ENCODE measurements at places on chromosomes 7 and 10.

DNA sequence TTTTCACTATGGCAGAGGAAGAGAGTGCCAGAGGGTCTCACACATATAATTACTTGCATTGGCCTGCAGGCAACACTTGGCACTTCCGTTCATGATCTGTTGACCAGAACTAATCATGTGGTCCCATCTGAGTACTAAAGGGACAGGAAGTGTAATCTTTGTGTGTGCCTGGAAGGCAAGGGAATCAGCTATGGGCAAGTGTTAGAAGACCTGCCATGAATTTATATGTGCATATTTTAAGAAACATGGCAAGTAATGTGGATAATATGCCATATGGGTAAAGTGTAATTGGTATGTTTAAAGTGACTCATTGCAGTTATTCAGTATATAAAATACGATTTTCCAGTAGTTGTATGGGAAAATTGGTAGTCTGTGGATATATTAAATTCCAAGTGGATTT lies 46.1 kb downstream of the CCSER2 start:
- no peak for DNase-seq

DNA sequence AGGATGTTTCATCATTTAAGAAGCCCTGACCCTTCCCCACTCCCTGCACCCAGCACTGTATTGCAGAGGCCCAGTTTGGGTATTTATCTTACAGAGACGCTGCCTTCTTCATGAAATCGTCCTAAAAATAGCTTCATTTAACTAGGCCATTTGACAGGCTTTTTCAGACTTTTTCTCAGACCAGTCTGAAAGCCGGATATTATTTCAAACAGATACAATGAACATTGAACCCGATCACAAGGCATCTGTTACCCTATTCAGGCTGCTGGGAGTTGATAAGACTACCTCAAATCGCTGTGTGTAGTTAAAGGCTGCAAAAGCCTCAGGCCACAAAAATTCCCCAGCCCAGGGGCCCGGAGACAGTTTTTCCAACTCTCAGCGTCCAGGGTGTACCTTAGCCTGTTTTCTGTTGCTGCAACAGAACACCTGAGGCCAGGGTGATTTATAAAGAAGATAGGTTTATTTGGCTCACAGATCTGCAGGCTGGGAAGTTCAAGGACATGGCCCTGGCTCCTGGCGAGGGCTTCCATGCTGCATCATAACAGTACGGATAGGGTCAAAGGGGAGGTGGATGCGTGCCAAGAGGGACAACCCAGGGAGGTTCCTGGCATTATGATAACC lies 130.7 kb upstream of the SH2B2 start:
- no peak for DNase-seq

DNA sequence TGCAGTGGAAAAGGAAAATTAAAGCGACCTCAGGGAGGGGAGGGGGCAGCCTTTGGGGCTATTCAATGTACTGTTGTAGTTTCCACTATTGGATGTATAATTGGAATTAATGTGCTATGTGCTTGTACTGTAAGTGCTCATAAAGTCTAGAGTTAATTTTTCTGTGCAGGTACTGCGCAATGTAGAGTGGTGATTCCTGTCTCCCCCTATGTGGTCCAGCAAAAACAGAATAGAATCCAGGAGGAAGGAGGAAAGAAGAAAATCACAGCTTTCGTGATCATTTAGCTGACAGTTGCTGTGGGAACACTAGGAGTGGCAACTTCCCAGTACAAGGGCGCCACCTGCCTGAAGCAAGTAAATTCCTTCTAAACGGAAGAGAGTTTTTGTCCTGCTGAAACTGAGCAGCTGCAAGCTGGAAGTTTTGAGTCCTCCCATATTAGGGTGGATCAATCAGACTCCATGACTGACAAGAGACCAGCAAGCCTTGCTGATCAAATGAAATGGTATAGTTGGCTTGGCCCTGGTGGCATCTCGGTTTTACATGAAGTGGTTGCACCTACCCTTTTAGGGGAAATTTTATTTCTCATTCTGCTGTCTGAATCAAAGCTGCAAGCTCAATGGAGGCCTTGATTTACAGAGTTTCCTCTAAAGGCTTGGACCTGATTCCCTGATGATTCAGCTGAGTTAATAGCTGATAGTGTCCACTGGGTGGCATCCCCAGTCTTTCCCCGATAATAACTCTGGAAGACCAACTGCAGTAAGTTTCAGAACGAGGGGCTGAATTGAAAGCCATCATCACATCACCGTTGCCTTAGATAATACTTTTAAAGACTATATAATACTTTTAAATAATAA lies 299.8 kb downstream of the HGF start:
- DNase-seq: peak; percentile 19

DNA sequence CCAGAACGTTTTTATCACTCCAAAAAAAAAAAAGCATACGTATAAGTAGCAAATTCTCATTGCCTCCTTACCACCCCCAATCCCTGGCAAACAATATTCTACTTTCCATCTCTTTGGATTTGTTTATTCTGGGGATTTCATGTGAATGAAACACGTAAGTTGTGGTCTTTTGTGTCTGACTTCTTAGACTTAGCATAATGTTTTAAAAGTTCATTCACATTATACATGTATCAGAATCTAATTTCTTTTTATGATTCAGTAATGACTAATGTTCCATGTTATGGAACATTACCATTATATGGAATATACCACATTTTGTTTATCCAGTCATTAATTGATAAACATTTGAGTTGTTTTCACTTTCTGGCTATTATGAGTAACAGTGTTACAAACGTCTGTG lies 12.5 kb upstream of the KLHL7 start:
- DNase-seq: no peak

DNA sequence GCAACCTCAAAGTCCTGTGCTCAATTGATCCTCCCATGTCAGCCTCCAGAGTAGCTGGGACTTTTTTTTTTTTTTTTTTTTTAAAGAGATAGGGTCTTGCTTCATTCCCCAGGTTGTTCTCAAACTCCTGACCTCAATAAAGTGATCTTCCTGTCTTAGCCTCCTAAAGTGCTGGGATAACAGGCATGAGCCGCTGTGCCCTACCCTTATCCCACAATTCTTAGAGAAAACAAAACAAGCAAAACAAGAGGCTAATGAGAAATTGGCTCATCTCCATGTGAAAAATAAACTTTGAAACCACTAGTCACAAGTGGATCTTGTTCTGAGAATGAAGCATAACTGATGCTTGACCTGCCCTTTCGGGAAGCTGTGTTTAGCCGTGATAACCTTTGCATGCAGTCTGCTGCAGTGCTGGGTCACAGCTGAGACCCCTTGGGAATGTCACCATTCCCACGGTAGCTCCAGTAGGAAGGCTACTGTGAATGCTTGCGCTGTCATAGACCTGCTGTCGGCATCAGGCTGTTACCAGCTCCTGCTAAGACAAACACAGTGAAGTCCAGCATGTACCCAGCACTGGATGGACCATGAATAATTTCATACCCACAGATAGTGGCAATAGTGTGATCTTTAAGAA lies 290.7 kb upstream of the KIAA1217 start:
- DNase-seq: no peak

GRCh38 chr10:102650655-102651454 lies 6.6 kb downstream of the TRIM8 start:
- no peak for DNase-seq

DNA sequence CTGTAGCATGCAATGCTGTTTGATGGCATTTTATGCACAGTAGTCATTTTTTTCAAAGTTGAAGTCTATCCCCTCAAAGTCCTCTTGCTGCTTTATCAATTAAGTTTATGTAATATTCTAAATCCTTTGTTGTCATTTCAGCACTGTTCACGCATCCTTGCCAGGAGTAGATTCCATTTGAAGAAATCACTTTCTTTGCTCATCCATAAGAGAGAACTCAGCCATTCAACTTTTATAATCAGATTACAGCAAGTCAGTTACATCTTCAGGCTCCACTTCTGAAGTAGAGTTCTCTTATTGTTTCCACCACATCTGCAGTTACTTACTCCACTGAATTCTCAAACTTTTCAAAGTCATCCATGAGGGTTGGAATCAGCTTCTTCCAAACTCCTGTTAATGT lies 32.3 kb downstream of the SDHAF3 start:
- no peak for DNase-seq

DNA sequence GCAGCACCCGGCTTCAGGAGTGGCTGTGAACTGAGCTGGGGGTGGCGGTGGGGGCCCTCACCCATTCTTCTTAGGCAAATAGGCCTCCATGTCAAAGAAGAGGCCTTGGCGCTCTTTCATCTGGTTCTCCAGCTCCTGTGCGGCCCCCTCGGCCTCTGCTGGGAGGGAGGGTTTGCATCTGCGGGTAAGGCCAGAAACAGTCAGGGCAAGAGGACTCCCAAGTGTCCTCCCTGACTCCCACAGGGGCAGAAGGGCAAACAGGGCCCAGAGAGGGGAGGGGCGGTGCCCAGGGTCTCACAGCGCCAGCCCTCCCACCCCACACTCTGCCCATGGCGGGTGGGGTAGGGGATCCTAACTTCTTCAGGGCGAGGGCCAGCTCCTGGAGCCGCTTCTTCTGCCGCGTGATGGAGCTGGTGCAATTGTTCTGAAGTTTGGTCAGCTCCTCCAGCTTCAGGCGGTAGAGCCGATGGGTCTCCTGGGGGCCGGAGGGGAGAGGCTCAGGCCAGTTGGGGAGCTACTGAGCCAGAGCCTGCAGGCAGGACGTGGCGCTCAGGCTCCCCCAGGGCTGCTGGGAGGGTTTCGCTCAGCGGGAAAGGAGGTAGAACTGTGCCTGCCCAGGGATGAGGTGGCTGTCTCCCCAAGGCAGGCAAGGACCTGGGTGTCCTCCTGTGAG lies 2.2 kb downstream of the TMEM120A start:
- no peak for DNase-seq

DNA sequence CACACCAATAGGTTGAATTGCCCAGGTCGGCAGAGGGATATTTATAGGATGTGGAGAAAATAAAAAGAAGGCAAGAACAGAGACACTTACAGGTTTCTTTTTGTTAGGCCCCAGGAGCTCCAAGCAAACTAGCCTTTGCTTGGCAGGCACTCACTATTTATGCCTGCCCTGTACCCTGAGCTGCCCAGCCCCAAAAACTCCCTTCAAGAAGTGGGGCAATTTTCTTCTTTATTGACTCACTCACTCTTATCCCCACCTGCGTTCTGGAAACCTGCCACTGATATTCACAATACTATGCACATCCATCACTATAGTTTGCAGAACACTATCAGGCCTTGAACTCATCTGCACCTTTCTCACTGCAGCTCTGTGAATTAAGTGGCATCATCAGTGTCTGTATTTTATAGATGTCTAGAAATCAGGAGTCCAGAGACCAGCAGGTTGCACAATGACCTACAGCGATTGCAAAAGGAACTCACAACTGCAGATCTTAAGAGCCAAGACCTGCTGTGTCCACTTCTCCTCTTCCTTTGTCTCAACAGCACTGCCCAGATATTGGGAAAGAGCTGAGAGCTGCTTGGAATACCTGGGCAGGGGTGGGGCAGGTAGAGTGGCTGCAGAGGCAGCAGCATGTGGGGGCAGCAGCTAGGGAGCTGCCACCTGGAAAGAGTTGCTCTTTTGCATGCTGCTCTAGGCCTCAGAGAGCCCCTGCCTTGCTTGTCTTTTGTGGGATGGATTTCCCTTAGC lies at the start of gene SFTPD:
Gene SFTPD, minus strand, starts transcription at position 130 of the 747 bp plus-strand sequence. CDS start 2,446 bp downstream, outside the sequence.
- no peak for DNase-seq

- DNase-seq: no peak
Observed at GRCh38 chr10:131187274-131187673, 124.2 kb downstream of the TCERG1L start.

- no peak for DNase-seq
Observed at GRCh38 chr10:77537071-77537470, 100.5 kb downstream of the KCNMA1 start.

DNA sequence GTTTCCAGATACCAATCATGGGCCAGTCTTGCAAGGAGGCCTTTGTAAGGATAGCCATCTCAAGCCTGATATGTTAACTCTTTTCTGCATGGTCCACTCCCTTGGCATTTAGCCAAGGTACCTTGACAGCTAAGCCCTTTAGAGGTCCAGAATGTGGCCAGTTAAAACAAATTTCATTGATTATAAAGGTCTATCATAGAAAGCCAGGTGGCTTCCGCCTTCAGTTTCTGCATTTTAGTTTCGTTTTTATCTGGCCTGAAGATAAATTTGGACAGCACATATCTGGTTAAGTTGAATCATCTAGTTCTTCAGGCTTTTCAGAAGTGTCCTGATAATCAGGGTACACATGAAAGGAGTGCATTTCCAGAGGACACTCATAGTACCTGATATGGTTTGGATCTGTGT lies 30.7 kb downstream of the ANKIB1 start:
- no peak for DNase-seq

DNA sequence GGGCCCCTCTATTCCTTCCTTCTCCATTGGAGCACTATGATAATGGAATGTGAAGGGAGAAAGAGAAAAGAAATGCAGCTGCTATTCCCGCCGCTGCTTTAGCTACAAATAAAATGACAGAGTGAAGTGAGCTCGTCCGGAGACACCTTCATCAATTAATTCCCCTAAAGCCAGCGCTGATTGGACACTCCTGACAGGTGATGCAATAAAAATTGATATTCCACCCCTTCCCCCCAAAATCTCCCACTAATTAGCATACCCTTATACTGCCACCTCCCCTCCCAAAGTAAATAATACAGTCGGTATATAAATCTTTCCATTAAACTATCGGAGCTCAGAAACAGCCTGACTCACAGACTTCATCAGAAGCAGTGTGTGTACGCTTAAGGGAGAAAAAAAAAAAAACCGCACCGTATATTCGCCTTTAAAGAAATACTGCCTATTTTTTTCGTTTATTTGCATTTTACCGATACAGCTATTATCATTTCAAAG lies 7.3 kb downstream of the SKIDA1 start:
- DNase-seq: no peak

DNA sequence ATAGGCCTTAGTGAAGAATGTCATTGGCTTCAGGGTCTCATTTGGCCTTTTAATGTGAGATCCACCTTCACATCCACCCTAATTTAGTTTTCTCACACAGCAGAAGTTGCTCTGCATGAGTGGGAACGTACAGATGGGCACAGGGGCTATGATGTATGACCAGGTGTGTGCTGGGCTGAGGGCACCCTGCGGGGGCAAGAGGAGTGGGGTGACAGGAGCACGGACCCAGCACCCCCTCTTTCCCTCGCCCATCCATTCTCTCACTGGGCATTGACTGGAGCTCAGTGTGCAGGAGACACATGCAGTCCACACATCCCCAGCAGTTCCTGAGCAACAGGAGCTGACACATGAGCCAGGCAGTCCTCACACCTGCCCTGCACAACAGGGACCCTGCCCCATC lies 95.1 kb upstream of the PPP2R2D start:
- DNase-seq: no peak

GRCh38 chr10:58360412-58361004 lies 24.7 kb upstream of the TFAM start:
- DNase-seq: no peak
